ENCODE measurements at places on chromosomes 2 and 18. TPM values are rescaled to one million over a fixed set of nuclear protein-coding genes. Genes with fewer than 3 reads are reported as not detected.

DNA sequence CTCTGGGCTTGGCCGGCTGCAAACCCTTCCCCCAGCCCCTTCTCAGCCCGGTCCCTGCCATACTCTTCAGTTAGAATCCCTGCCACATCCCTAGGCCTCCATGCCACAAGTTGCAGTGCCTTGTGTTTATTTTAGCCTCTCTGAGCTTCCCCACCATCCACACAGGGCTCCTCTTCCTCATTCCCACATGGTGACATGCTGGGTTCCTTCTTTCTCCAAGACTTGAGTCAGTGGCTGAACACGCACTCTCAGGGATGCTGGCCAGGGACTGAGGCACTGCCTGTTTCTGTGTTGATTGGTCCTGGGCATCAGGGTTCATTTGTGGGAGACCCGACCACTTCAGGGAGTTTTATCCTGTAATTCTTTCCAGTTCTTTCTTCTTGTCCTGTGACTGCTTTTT lies 56.3 kb downstream of the KCNS3 start:
- DNase-seq: peak; percentile 58

DNA sequence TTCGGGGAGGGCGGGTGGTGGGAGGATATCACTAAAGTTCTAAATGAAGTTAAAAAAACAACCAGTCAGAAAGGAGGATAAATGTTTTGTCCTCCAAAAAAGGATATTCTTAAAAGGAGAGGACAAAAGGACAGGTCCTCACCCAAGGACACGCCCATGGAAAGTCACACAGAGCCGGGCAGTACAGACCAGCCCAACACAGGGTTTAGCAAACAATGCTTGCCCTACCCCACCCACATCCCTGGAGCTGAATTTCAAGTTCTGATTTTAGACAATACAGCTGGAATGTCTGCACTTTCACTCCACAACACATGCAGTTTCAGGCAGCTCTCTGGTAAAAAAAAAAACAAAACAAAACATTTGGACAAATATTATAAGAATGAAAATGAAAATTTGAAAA lies 67.9 kb downstream of the SLC9A4 start:
- DNase-seq: no peak

DNA sequence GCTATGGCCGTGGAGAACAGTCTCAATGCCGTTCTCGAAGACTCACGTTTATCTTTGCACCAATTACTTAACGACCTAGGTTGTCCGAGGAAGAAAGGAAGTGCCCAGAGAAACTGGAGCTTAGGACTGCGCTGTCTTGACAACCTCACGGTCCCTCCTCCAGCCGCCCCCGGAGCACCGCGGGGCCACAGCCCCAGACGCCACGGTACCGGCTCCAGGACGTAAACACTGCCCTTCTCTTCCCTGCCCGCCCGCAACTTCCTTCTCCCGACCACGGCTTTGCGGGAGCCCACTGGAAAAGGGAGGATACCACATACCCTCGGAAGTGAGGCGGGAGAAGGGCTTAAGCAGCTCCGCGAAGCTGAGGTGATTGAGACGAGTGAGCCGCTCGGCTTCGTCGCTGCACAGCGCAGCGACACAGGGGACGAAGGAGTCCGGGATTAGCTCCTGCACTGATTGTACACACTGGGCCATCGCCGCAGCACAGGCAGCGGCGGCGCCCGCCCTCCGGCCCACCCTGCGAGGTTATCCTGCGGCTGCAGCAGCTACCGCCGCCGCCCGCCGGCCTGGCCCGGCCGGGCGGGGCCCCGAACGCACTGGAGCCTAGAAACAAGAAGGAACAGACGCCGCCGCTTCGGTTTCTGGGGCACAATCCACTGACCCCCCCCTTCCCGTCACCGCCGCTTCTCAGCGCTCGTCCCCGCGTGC lies 483 bp downstream of the TRAPPC8 start:
- DNase-seq: peak; percentile 37

DNA sequence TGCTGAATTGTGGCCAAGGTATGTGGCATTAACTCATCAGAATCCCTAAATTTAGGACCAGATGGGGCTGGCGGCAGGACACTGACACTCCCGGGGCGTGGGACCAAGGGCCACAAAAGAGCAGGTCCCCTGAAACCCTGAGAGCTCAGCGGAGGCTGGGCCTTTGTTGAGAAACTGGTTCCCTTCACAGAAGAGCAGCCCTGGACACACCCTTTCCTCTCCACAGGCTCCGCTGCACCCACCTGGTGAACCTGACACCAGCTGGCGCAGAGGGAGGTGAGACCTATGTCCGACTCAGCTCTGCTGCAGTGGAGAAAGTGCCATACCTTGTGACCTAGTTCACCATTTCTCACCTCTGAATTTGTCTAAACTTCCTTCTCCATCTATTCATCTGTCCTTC lies 119.5 kb downstream of the RTP5 start:
- no peak for DNase-seq

- DNase-seq: peak; percentile 8
Measured at GRCh38 chr18:49876536-49876935, 63.2 kb upstream of the ACAA2 start.

GRCh38 chr2:48358982-48359381 lies 171.0 kb upstream of the STON1 start:
- no peak for DNase-seq

GRCh38 chr18:48540251-48541025 lies 1.6 kb downstream of the CTIF start:
- peak; percentile 47 for DNase-seq

DNA sequence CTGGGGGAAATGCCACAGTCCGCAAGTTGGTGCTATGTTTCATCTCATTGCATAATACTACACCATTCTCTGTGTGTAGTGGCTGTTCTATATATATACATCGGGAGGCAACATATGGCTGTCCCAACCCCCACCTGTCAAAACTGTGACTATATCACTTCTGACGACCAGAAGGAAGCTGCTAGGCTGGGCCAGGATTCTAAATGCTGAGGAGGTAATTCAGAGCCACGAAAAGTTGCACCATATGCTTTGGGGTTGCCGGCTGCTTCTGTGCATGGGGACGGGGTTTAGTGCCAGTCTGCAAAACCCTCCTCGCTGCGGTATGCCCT lies 117.3 kb downstream of the MSH2 start:
- DNase-seq: no peak

- DNase-seq: peak; percentile 43
Measured at GRCh38 chr2:137939026-137939425, 25.2 kb upstream of the HNMT start.

DNA sequence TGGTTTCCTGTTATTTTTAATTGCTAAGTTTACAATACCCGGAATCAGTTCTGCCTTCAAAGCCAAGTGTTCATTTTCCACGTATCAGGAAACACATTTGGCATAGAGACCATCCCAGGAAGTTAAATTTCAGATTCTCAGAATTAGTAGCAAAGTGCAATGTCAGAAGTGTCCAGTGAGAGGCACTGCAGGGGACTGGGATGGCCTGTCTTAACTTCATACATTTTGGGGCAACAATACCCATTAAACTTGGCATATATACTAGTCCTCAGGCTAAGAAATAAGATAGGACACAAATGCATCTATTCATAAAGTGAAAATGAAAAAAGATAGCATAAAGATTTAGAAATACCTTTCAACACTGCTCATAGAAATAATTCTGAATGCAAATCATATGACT lies 1.5 kb upstream of the IL1RL2 start:
- no peak for DNase-seq

- no peak for DNase-seq
Measured at GRCh38 chr18:35284841-35285240, 5.2 kb downstream of the ZSCAN30 start.

DNA sequence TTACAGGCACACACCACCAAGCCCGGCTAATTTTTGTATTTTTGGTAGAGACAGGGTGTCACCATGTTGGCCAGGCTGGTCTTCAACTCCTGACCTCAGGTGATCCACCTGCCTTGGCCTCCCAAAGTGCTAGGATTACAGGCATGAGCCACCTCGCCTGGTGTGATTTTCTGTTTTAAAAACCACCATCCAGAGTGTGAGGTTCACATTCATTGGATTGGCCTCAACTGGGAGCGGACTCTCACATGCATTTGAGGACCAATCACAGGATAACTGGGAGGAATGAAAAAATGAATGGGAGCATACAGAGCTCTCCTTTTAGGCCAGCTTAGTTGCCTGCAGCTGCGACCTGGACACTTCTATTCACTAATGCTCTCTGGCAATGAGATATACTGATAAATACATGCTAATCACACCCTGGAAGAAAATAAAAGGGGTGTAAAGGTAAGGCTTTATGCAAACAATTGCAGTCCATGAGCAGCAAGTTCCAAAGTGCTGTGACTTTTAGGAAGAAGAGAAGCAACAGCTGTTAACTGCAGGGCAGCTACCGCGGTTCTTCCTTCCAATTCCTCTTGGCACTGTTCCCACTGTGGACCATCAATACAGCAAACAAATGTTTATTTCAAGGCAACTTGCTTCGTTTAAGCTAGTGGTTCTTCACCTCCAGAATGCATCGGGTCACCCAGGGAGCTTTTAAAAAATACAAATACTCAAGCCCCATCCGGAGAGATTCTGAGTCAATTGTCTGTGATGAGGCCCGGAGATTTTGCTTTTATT lies 49.5 kb upstream of the FZD5 start:
- no peak for DNase-seq

- peak; percentile 84 for DNase-seq
Measured at GRCh38 chr18:23307567-23308295, 145.4 kb upstream of the RIOK3 start.

DNA sequence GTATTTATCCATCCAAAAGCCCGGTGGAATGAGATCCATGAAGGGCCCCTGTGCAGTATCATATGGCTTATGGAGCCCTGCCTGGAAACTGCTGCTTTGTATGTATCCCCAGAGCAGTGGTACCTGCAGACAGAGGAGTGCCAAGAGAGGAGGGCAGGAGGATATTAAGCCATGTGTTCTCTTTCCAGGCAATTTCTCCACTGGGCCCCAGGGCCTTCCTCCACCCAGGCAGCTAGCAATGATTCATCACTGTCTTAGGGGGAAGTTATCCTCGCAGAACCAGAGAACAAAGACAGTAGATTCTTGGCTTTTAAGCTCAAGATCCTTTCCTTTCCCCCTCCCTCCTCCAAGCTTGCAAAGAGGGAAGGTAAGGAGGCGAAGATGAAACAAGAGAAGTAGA lies 98.1 kb downstream of the LRRC30 start:
- no peak for DNase-seq

GRCh38 chr2:33907866-33908265 lies 308.8 kb upstream of the FAM98A start:
- no peak for DNase-seq

DNA sequence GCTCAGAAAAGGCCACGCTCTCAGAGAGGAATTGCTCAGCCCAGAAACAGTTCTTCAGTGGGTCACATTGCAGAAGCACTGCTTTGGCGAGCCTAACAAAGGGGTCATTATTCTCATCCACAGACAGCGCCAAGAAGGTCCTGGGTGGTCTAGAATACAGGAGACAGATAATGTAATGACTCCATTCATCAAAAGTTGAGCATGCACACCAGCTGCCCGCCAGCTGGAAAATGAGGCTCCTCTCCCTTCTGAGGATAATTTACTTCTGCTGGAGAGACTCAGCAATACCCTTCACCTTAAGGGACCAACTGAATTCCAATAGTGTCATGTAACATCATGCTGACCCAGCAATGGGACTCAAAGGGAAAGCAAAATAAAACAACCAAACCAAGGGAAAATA lies 79.9 kb downstream of the TRIB2 start:
- DNase-seq: peak; percentile 36

GRCh38 chr18:73774811-73775509 lies 372.7 kb downstream of the FBXO15 start:
- no peak for DNase-seq

DNA sequence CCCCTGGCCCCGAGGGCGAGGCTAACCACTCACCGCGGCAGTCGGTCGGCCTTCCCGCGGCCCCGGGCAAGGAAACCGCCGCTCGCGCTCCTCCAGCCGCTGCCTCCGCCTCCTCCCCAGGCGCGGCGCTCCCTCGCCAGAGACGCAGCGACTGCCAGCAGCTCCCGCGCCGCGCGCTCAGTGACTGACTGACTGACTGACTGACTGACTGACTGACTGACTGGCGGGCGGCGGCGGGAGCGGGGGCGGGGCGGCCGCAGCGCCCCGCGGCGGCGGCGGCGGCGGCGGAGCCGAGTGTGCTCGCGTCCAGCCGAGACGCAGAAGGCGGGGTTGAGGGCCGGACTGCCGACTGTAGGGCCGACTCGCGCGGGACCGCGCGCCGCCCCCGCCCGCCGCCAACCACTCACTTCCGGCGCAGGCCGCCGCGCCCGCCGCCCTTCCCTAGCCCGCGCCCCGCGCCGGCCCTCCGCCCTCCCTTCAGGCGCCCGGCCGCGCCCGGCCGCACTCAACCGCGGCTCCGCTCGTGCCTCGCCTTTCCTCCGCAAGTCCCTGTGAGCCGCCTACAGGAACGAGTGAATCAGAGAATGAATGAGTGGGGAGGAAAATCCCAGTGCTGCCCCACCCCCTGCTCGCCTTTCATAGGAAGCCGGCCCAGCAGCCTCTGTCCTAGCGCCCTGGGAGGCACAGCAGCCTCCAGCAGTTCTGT lies at the start of gene RAPH1:
RAPH1 (minus strand) TSS at position 224 of the 706 bp plus-strand sequence. CDS start 39,948 bp downstream, outside the sequence.
- peak; percentile 89 for DNase-seq

DNA sequence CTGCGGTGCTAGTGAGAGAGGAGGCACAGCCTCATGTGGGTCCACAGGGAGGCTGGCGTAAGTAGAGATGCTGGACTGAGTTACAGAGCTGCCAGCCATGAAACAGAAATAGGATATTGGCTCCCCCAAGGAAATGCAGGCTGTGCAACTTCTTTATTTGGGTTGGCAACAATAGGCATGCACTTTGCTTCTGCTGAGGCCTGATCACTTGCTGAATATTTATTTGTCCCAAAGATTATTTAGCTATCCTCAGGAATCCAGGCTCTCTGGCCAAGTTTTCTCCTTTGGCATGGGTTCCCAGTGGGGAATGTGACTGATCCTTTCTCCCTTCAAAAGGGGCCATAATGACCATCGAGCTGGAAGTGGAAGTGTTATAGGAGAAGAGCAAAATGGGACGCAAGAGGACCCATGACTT lies 60.0 kb downstream of the MAPK4 start:
- DNase-seq: no peak

DNA sequence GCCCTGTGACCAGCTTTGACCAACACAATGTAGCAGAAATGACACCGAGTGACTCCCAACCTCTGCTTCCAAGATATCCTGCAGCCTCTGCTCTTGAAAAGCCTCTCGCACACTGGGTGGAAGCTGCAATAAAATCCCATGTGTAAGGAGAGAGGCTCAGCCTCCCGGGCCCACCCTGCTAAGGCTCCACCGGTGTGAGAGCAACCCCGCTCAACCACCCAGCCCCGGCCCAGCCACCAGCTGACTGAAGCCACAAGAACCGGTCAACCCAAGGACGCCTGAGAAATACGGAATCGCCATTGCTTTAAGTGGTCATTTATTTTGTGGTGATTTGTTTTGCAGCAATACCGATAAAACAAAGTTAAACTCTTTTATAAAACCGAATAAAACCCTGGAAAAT lies 452.8 kb upstream of the SMIM21 start:
- DNase-seq: no peak

The TMEM247 gene
- not detected for total RNA-seq

The ASIC4 gene
- total RNA-seq: under 0.01 TPM

The HSPE1 gene
- total RNA-seq: 87.0 TPM

The KCNG2 gene
- total RNA-seq: 6.4 TPM

The KCNK3 gene
- total RNA-seq: 0.26 TPM

The VPS54 gene
- 29.7 TPM for total RNA-seq

The ONECUT2 gene
- under 0.01 TPM for total RNA-seq

The NR4A2 gene
- total RNA-seq: 0.17 TPM

The CYRIA gene
- total RNA-seq: 10.2 TPM

The RAB6C gene
- total RNA-seq: not detected

The POTEI gene
- total RNA-seq: not detected

The MALL gene
- total RNA-seq: 3.1 TPM

The TMEM169 gene
- total RNA-seq: 0.26 TPM

The AUP1 gene
- 73.7 TPM for total RNA-seq

The MYO3B gene
- 0.50 TPM for total RNA-seq

The CDCA7 gene
- total RNA-seq: 1.3 TPM
